ENCODE measurements at places on chromosomes 5 and 9.

- DNase-seq, result no peak
These were observed 97.8 kb downstream of the ADAMTS12 start for GRCh38 chr5:33793836-33794549.

DNA sequence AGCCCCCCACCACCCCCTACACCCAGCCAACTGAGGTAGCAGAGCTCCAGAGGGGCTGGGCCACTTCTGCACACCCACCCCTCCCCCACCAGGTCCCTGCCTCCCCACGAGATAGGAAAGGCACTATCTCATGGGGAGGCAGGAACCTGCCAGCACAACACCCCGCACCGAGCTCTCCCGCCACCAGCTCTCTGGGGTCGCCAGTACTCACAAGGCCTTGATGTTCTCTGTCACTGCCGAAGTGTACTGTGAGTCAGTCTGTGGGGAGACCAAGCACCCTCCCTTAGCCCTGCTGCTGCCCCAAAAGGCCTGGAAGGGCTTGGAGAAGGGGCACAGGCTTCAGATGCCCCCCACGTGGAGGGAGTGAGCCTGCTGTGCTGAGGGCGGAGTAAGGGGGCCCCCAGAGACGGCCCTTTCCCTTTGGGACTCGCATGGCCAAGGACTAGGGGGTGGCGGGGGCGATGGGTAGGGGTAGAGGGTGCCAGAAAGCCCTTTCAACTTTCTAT, 5.9 kb downstream of the MGAT4B start:
- no peak for DNase-seq

GRCh38 chr5:128681096-128681495, 143.1 kb upstream of the FBN2 start:
- no peak for DNase-seq

DNA sequence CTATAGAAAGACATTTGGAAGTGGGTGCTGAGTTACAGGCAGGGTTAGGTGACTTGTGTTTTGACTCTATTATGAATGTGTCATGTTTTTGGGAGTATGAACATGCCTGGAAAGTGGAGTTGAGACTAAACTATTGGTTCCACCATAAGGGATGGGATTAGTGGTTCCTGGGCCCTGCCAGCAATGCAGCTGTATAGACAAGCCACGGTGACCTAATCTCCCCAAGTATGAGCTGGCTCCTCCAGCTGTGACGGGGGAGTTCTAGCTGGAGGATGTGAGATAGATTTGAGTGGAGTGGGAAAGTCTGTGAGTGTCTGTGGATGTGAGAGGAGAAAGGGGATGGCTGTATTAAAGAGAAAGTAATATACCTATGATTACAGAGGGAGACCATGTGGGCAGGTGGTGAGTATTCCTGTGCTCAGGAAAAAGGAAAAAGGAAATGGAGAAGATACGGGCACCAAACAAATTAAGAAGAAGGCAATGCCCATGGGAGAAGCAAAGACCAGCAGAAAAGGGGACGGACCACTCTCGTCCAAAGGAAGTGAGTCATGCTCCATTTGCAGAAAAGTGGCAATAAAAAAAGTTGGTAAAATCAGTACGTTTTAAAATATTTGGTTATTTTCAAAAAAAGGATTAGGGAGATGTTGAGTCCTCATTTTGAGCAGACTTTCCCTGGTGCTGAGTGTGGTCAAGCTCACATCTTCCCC, 48.3 kb upstream of the ICE1 start:
- DNase-seq, result no peak

DNA sequence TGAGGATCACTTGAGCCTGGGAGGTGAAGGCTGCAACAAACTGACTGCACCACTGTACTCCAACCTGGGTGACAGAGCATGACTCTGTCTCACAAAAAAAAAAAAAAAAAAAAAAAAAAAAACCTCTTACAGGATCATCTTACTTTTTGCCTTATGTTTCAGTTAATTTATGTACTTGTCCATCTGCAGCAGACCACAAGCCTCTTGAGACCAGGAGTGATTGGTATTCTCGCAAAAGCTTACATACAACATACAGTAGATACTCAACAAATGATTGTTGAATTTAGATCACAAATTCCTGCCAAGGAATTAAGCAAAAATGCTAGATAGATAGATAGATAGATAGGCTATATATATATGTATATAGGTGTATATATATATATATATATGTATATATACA, 12.4 kb downstream of the CEMIP2 start:
- DNase-seq, result no peak

- no peak for DNase-seq
These were observed 85.1 kb upstream of the IL12B start for GRCh38 chr5:159415301-159415937.

DNA sequence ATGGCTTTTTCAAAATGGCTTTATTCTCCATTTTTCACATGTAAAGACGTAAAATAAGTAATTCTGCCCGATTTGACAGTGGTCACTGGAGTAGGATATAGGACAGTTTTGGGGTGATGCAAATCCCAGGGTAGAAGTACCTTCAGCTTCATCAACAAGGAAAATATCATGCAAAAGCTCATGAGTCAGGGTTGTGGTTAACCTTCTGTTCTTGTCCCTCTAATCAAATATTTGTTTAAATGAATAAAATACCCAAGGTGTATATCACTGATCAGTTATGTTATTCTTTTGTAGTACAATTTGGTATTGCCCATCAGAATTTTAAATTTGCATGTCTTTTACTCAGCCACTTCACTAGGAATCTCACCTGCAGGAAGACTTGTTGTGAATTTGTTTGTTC, 40.0 kb downstream of the FBXL7 start:
- DNase-seq, result no peak

GRCh38 chr9:14561929-14562405, 131.3 kb downstream of the ZDHHC21 start:
- no peak for DNase-seq

- DNase-seq, result no peak
These were observed 180.8 kb downstream of the GOLPH3 start for GRCh38 chr5:31993165-31993961.

DNA sequence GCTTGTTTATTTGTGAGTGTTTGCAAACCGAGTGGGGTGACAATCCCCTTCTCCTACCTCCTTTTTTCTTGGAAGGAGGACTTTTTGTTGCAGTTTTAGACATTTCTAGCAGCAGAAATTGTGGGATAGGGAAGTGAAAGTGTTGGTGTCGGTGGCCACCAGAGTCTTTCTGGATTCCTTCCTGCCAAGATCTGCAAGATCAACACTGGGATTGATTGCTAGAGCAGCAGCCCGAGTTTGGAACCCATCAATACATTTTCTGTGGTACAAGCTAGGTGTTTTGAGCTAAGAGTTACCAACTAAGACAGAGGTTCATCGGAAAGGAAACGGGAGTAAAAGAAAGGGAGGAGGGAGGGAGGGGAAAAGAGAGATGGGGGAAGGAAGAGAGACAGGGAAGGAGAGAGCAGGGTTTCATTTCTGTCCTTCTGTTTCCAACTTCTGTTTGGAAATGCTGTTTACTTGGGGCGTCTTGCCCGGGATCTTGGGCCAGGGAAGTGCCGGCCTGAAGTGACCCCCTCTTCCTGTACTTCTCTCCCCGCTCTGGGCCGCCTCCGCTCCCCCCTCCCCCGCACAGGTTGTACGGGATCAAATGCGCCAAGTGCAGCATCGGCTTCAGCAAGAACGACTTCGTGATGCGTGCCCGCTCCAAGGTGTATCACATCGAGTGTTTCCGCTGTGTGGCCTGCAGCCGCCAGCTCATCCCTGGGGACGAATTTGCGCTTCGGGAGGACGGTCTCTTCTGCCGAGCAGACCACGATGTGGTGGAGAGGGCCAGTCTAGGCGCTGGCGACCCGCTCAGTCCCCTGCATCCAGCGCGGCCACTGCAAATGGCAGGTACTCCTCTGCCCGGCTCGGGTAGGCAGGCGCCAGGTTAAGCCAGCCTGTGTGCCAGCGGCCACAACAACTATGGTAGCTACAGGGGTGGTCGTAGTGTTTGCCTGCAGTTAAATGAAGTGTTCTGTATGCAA, 4.0 kb downstream of the ISL1 start:
- DNase-seq, result no peak

Measured in cortex of kidney (tissue), 1 donor.